ENCODE measurements at places on chromosomes 5 and 9.

DNA sequence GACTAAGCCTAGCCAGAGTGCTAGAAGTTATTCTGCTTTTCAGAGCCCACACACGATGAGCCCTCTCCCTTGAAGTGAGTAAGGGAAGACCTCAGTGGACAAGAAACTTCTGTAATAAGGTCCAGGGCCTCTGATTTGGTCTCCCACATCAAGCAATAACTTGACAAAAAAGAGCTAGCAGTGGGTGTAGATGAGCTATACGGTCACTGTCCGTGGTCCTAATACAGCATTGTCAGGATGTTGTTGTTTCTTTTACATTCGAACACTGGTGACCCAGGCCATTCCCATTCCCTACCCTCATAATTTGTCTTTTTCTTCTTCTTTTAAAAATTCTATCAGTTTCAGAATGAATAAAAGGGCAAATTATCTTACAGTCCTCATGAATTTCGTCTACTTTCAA, 5.2 kb downstream of the PCSK1 start:
- no peak for DNase-seq

GRCh38 chr9:89468281-89468960, 29.5 kb downstream of the SEMA4D start:
- DNase-seq: no peak

DNA sequence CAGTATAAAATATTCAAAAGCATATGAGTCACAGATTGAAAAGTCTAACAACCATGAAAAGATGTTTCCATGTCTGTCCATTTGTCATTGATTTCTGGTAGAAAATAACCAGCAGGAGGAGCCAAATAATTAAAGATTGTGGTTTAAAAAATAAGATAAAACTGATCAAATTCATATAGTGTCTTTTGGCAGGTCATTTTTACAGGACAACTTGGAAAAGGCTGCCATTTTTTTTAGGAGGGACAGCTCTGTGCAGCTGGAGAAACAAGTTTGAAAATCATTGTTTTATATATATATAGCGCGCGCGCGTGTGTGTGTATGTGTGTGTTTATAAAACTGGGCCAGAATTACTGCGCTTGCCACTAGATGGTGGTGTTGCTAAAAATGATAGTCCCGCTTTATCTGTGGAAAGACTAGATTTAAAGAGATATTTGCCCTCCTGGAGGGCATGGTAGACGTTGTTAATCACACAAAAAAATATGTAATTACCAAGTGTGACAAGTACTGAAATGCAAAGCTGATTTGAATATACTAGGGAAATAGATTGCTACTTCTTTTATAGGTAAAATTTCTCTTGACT, 1.3 kb upstream of the TRMO start:
- DNase-seq: peak; percentile 60

DNA sequence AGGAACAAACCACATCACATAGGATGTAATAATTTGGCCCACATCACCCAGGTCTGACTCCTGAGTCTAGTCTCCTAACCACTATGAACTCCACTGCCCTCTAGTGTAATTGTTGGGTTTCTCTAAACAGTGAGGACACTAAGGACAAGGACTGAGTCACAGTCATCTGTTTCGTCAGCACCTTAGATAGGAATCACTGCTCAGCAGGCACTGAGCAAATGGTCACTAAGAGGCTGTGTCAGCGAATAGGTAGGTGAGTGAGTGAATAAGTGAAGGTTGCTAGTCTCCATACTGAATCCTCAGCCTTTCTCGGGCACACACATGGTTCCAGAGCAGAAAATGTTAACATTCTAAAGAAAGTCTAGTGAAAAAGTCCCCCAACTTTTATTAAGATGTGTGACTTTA, 278.6 kb downstream of the SPOCK1 start:
- DNase-seq: no peak

- no peak for DNase-seq
These were observed 467.1 kb upstream of the ST8SIA4 start for GRCh38 chr5:101370181-101370580.

GRCh38 chr5:149581192-149581861, at the start of gene ARHGEF37:
ARHGEF37 (plus strand) TSS chr5:149581498; CDS start chr5:149597770, 16,272 bp downstream.
- DNase-seq: peak; percentile 12

GRCh38 chr5:139393497-139394122, 1.3 kb downstream of the PROB1 start:
- DNase-seq: no peak

- no peak for DNase-seq
These were observed 100.4 kb downstream of the FAM114A2 start for GRCh38 chr5:153938191-153938842.

GRCh38 chr5:131104169-131104808, 60.8 kb downstream of the HINT1 start:
- no peak for DNase-seq

DNA sequence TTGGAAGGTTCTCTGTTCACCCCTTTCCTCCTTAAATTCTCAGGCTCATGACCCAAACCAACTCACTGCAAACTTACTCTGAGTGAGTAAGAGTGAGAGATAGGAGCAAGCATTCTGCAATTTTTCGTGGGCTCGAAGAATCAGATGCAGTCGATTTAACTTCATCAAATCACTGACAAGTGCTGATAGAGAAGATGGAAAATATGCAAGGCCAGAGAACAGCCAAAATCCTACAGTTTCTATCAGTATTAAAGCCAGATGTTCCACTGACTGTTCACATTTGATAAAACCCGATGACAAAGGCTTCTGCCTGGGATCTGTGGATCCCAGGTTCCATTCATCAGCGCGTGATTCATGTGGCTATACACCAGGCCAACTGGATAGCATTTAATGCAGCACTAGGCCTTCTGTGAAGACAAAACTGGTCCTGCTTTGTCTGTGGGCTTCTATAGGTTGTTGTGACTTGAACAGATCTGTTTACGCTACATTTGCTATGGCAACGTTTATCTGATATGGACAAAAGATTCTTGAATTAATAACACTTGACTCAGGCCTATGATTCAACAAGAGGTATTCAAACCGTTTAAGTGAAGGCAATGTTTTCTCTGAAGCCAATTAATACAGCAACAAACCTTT, 251.2 kb downstream of the NFIB start:
- no peak for DNase-seq

DNA sequence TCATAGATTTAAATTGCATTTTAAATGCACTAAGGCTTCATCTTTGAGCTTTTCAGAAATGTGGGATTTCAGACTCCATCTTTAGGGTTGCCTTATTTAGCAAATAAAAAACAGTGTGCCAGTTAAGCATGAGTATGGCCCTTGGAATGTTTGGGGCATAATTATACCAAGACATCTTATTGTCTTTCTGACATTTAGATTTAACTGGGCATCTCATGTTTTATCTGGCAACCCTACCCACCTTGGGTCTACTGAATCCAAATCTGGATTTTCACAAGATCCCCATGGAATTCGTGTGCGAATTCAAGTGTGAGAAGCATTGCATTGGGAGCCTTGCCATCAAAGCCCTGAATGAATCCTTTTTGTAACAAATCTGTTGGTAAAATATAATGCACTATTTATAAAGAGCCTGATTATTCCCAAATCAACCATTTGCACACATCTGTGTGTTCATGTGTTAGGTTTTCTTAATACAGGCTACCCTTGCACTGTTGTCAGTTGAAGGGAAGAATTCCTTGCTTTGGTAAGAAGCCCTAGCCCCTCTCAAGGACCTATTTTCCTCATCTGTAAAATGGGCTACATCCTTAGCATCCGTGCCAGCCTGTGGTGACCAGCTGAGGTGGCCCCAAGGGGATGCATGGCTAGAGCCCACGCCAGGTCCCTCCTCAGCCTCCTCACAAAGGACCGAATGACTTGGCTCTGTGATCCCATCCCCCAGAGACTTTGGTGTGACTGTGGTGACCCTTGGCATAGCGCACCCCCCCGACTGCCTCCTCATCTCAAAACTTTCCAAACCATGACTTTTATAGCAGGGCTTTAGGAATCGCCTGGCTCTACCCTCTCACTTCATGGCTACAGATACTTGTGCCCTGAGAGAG, 8.1 kb downstream of the GSN start:
- DNase-seq: no peak

GRCh38 chr5:179780362-179780761, 13.4 kb upstream of the LTC4S start:
- no peak for DNase-seq

DNA sequence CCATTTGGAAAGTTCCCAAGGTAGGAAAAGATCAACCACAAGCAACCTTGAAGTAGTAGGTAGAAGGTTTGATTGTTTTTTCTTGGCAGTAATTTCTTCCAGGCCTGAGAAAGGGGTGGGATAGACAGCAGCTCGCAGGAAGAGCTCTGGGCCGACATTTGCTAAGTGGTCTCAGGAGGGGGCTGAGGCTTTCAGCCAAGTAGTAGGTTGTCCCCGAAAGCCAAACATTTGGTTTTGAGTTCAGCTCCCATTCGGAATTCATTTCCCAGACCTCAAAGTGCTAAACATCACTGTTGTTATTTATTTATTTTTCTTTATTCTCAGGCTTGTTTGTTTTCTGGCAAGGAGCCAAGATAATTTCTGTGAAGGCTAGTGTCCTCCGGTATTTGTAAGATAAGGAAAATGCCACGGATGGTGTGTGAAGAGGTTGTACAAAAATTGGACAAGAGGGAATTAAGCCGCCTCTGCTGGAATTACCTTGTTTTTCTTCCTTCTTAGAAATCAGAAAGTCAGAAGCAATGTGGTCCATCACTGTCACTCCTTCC, 112.1 kb downstream of the KIF4B start:
- DNase-seq: no peak

GRCh38 chr9:116264361-116264760, 110.8 kb downstream of the PAPPA start:
- no peak for DNase-seq

GRCh38 chr9:37968228-37968701, 64.3 kb upstream of the SLC25A51 start:
- no peak for DNase-seq

DNA sequence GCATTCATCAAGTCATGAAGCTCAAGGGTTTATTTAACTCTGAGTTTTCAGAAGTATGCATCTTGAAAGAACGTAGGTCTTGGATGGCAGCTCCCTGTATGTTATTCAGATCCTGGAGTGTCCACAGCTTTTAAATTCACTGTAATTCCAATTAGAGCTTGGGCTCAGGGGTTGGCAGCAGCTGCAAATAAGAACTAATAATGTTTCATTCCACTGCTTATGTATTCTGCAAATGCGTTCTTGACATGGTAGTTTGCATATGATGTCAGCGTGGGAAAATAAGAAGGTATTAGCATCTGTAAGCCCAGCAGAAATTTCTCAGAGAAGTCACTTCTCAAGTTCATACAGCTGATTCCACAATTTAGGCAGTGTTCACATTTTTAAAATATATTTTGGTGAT, 58.4 kb downstream of the RORB start:
- DNase-seq: no peak

GRCh38 chr5:77725616-77726015, 50.5 kb downstream of the TBCA start:
- DNase-seq: no peak

DNA sequence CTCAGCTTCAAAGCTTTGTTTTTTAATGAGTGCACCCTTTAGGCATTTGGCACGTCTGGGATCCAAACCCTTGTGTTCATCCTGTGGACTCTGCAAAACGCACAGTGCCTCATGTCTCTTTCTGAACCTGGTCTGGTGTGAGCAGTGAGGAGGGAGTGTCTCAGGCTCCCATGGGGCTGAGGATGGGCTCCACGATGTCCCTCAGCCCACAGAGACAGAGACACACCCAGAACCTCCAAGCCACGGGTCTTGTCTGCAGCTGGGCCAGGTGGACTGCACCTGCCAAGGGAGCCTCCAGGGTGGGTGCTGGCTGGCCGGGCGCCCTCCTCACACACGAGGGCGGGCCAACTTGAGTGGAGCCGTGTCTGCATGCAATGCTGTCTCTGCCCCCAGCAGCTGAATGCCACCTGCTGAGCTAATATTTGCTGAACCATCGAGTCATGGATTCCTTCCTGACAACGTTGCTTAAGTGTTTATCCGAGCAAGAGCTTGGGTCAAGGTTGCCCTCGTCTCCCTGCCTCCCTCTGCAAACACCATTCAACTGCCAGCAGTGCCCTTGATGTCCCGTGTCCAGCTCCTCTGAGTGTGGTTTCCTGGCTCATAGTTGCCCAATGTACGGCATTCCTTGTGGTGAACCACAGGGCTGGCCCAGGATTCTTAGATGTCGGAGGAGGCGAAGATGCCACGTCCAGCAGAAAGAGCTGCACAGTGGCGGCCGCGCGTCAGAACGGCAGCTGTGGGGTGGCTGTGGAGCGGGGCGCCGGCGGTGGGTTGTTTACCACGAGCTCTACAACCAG, 31.4 kb upstream of the LPCAT1 start:
- no peak for DNase-seq

GRCh38 chr5:124662181-124662781, 84.2 kb downstream of the ZNF608 start:
- DNase-seq: no peak

- no peak for DNase-seq
These were observed 116.2 kb downstream of the WNK2 start for GRCh38 chr9:93300175-93300572.

- no peak for DNase-seq
These were observed 493.7 kb downstream of the ENC1 start for GRCh38 chr5:74146796-74147195.

DNA sequence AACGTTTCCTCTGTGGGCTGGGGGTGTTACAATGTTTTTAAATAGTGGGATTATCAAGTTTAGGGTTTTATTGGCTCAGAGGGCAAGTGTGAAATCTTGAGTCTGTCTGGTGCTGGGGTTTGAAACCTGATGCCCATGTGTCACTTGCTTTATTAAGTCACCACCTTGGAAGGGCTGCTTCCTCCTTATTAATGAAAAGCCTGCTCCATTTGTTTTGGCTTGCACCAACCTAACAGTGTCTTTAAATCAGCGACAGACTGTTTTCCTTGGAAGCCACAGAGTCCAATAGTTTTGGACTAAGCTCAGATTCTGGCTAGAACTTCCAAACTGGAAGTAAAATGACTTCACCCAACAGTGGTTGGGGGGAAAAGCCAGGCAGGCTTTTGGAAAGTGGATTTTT, 10.7 kb upstream of the PALM2AKAP2 start:
- no peak for DNase-seq

DNA sequence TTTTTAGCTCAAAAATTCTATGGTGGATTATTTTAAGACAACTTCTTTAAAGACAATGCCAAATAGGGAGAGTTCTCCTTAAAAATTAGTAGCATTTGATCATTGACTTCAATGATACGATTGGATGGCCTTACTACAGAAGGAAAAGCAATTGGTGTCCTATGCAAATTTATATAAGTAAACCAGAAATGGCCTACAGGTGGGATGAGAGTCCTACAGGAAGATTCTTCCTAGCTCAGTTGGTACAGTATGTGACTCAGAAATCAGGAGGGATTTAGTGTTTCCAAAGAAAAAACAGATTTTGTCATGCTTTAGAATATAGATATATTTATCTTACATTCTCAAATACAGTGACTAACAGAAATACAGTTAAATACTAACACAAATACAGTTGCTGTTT, 6.5 kb downstream of the ANKRA2 start:
- DNase-seq: no peak
